ENCODE measurements at places on chromosomes 11 and 22.

DNA sequence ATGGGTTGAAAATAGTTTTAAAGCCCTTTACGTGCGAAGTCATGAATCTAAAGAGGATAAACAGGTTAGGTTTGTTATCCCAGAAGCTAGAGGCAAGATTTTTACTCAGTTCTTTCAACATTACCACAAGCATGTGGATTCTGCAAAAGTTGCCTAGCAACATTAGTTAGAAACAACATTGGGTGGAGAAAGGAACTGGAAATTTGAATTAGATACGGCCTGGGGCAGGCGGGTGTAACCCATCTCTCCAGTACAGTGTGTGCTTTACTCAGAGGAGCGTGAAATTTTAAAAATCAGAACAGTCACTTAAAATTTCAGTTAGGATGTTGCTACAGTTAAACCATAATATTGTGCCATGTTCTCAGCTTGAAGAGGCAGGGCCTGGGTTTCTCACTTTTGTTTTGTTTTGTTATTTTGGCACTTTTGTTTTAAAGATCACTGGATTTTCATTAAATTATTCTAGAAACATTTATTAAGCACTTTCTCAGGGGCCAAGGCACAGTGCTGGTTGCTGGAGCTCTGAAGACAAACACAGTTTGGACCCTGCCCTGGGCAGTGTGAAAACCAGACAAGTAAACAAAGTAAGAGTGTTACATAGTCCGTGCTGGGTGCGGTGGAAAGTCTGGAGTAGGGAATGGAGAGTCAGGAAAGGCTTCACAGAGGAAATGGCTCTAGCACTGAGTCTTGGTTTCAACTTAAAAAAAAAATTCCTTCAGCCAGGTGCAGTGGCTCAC is 4.4 kb upstream of the WEE1 start:
- no peak for DNase-seq

- no peak for DNase-seq
Measured at GRCh38 chr11:102539567-102539966, 9.0 kb upstream of the MMP7 start.

DNA sequence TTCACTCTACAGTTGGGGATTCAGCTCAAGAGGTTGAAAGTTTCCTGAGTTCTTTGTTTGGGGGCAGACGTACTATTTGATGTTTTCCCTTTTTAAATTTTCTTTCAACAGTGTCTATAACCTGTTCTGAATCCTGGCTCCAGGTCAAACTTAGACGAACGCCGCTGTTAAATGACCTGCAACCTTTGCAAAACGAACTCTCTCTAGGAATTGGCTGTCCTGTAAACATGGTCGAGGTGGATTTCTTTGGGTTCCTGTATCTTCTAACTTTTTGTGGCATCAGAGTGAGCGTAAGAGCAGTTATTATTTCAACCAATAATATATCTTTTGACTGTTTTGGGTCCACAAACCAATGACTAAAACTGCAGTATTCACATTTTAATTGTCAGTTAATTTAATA is 1.6 kb downstream of the OOSP4A start:
- no peak for DNase-seq

- no peak for DNase-seq
Measured at GRCh38 chr22:48456449-48456848, 1371.2 kb downstream of the BRD1 start.

GRCh38 chr22:50326225-50326955 is 422 bp downstream of the DENND6B start:
- DNase-seq, result no peak

- DNase-seq, result no peak
Measured at GRCh38 chr11:4714300-4714699, 9.7 kb downstream of the MMP26 start.

GRCh38 chr11:22734628-22735345 is 68.4 kb downstream of the GAS2 start:
- no peak for DNase-seq

- no peak for DNase-seq
Measured at GRCh38 chr11:95072948-95073347, 6.2 kb downstream of the SRSF8 start.

- no peak for DNase-seq
Measured at GRCh38 chr11:18404062-18404461, 8.1 kb upstream of the LDHC start.

- no peak for DNase-seq
Measured at GRCh38 chr11:77752516-77752915, 68.0 kb downstream of the RSF1 start.

DNA sequence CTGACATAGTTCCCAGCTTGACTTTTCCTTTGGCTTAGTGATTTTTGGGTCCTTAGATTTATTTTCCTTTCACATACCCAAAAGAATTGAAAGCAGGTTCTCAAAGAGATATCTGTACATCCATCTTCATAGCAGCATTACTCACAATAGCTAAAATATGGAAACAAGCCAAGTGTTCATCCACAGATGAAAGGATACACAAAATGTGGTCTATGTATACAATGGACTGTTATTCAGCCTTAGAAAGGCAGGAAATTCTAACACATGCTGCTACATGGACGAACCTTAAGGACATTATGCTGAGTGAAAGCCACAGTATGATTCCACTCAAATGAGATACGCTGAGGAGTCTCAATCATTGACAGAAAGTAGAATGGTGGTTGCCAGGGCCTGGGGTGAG is 171.8 kb downstream of the IGLL1 start:
- DNase-seq, result no peak

GRCh38 chr11:45942381-45942780 is 19.9 kb downstream of the LARGE2 start:
- DNase-seq, result no peak

GRCh38 chr11:2466869-2467694 is 22.3 kb downstream of the KCNQ1 start:
- DNase-seq, result peak; percentile 49

DNA sequence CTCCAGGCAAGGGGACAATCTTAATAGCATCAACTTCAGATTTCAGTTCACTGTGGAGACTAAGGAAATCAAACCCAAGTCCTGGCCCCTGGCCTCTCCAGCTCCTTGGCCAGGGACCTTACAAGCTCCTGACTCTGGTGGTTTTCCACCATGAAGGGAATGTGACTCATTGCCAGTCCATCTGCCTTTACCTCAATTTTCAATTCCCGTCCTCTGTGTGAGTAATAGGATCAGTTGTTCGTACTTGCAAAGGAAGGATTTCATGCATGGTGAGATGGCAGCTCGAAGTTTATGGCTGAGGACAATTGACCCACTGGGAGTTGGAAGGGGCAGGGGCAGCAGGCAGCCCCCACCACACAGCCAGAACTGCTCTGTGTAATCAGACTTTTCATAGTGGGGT is 42.5 kb downstream of the INSC start:
- DNase-seq, result no peak

DNA sequence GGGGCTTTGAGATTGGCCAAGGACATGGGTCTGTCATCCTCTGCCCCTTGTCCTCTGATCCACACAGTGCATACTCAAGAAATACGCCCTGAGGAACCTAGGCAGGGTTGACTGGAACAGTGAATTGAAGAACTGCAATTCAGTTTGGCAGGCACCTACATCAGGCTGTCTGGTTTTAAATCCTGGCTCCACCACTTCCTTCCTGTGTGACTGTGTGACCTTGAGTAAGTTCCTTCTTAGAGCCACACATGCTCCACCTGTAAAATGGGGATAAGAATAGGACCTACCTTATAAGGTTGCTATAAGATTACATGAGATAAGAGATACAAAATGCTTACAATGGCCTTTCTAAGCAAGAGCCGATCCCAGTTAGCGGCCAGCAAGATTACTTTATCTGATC is 15.8 kb upstream of the TCF20 start:
- DNase-seq, result no peak

DNA sequence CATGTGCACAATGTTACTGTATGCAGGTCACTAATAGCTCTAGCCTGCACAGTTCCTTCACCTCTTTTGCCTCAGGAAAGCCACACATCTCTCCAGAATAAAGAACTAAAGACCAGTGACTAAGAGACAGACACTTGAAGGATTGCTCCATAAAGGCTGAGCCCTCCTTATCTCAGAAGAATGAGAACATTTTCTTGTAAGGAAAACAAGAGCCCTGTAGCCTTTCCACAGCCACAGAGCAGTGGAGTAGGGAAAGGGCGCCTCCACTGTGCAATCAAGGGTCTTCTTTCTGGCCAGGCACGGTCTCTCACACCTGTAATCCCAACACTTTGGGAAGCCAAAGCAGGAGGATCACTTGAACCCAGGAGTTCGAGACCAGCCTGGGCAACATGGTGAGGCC is 202.6 kb upstream of the TMEM45B start:
- DNase-seq, result no peak

GRCh38 chr11:36306888-36307287 is 10.8 kb downstream of the PRR5L start:
- DNase-seq, result no peak

DNA sequence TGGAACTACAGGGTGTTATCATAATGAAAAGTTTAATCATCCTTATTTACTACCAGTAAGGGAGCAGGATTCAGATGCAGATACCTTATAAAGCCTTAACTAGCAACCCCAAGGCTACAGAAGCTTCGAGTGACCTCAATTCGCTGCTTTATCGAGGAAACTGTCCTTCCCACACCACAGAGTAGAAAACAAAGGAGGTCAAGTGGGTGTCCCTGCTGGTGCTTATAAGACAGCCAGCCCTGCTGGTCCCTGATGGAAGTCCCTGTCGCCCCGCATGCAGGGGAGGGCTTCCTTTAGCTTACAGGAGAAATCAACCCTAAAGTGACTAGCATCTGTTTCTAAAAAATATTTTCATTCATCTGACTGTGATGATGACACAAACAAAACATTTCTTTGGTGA is 7.3 kb downstream of the MN1 start:
- DNase-seq, result no peak

DNA sequence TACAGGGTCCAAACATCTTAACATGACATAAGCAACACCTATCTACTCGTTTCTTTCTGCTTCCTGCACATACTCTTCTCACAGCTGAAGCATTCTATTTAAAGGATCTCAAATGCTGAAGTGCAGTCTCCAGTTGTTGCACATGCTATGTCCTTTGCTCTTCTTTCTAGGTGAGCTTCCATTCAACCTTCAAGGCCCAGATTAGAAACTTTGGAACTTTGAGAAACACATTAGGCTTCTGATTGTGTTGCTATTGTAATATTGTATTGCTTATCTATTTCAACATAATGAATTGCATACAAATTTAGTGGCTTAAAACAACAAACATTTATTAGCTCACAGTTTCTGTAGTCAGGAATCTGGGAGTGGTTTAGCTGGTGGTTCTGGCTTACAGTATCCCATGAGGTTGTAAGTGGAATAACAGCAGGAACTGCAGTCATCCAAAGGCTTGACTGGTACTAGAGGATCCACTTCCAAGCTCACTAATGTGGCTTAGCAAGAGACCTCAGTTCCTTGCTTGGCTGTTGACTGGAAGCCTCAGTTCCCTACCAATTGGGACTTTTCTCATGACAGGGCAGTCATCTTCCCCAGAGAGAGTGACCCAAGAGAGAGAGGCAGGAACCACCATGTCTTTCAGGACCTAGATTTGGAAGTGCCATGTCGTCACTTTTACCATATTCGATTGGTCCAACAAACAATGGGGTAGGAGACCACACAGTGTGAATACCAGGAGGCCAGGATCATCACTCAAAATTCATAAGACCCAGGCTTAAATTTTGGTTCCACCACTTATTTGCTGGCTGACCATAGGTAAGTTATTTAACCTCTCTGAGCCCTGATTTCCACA is 27.2 kb upstream of the RASSF10 start:
- DNase-seq, result no peak

- no peak for DNase-seq
Measured at GRCh38 chr11:109362059-109362458, 59.9 kb upstream of the C11orf87 start.

DNA sequence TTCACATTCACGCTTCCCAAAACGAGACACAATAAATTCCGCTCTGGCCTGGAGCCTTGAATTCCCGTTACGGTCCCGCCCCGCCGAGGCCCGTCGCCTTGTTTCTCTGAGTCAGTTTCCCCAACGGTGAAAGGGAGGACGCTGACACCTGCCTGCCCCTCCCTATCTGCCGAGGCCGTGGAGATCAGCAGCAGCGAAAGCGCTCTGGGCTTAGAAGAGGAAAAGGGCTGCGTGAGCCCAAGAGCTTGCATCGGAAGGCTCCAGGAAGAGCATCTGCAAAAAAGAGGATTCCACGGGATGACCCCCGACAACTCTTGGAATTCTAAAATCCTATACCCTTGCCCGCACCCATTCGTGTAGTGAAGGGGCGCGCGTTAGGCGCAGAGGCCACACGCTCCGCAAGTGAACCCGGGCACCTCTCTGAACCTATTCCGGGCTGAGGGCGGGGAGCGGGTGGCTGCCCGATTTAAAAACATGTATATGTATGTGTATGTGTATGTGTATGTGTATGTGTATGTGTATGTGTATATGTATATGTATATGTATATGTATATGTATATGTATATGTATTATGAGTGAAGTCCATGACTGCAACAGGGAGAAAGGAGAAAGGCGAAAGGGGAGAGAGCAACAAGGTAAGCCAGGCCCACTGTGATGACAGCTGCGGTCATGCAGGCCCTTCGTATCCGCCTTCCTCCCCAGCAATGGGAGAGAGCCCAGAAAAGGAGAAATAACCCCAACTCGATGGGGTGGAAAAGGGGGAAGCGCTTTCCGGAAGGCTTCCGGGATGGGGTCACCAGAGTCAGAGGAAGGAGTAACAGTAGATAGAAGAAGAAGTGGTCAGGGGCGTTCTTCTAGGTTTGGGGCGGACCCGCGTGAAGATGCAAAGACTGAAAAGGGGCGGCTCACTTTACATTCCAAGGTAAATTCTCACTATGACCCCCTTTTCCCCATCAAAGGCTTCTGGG is 948 bp upstream of the MRTFA start:
- DNase-seq, result peak; percentile 75

DNA sequence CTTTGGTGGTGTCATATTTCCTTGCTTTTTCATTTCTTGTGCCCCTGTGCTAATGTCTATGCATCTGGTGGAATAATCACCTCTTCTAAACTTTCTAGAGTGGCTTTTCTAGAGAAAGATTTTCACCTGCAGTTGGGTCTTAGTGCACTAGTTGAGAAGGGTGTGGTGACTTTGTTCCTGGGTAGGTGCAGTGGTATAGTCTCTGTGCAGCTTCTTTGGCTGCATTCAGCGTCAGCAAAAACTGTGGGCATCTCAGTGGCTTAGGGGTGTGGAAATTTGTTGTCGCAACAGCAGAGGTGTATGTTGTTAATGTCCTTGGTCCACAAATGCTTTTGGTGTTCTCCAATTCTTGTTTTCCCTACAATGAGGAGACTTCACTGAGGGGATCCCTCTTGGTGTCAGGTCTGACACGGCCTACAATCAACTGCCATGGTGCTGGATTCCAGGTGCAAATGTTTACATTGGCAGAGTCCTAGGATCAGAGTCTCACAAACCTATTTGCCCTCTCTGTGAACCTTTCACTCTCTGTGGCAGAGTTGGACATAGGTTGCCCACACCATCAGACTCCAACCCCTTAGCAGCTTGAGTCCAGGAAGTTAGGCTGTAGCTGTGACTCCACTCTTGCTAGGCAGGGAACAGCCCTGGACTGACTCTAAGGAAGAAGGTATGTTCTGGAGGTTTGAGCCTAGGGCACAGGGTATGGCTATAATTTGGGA is 48.8 kb downstream of the GDPD4 start:
- no peak for DNase-seq
